ENCODE measurements at places on chromosomes 7 and 10. TPM values are rescaled to one million over a fixed set of nuclear protein-coding genes. Genes with fewer than 3 reads are reported as not detected.

GRCh38 chr7:137948083-137948844 lies 53.6 kb downstream of the CREB3L2 start:
- no peak for DNase-seq

DNA sequence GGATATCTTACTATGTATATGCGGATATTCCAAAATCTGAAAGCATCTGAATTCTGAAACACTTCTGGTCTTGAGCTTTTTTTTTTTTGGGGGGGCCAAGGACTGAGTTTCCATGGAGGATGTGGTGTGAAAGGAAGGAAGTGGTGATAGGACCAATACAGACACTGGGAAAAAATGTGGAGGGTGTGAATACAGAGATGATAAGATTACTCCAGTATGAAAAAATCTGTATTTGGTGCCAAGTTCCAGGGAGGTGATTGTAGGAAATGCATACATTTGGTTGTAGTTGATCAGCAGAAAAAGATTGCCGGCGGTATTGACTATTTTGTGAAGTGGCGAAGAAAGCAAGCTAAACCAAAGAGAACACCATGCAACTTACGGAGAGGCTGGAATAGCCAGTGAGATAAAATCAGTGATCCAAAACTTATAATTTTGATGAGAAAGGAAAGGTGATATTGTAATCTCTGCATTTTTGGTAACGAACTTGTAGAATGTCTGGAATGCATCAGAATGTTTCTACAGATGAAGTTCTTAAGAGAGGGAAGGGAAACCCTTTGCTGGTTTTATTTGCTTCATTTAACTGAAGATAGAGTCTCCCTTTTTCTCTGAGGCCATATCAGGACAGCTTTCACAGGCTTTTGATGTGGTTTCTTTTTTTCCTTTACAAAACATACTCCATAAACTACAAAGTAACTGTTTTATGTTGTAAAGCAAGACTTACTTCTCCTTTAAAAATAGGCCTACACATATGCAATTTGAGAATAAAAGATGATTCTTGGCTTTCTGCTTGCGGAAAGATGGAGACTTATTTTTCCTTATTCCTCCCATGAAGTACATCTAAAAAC lies 6.0 kb downstream of the WDR37 start:
- no peak for DNase-seq

DNA sequence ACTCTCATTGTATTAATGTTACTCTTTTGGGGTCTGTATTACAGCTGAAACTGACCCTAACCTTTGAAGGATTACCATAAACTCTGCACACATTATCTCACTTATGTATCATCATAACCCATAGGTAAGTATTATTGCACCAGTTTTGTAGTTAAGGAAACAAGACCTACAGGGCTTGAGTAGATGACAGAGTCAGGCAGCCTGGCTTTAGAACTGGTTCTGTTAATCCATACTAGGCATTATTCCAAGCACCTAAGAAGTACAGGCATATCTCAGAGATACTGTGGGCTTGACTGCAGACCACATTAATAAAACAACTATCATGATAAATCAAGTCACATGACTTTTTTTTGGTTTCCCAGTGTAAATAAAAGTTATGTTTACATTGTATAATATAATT lies 17.1 kb upstream of the AKR1B1 start:
- no peak for DNase-seq

- no peak for DNase-seq
Measured at GRCh38 chr7:102811942-102812678, 63.3 kb downstream of the FAM185A start.

DNA sequence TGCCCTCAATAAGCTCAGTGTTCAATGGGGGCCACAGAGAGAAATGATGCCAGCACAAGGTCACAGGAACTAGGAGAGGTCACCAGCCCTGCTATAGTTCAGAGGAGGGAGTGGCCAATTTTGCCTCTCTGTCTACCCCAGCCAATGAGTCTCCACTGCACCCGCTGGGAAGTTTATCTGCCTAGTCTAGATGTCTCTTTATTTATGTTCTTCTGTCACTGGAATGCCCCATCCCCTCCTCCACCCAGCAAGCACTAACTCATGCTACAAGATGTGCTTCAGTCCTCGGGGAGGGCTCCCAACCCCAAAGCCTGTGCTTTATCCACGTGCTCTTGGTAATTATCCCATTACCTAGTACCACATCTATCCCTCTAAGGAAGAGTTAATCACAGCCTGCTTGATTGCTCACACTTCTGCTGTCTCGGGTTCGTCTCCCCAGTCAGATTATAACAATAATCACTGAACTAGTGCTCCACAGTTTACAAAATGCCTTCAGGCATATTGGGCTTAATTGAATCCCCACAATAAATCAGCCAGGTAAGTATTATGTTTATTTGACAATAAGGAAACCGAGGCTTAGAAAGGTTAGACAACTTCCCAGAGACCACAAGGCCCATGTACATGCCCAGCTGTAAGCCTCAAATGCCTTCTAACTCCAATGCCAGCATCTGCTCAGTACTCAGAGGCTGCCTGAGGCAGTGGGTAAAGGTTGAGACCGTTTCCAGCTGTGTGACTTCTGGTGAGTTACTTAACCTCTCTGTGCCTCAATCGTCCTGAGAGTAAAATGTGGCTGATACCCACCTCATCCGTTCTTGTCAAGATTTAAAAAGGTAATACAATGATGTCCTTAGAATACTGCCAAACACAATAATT lies 3.9 kb downstream of the HIP1 start:
- no peak for DNase-seq

- DNase-seq, result no peak
Measured at GRCh38 chr7:69403169-69403568, 195.1 kb upstream of the AUTS2 start.

DNA sequence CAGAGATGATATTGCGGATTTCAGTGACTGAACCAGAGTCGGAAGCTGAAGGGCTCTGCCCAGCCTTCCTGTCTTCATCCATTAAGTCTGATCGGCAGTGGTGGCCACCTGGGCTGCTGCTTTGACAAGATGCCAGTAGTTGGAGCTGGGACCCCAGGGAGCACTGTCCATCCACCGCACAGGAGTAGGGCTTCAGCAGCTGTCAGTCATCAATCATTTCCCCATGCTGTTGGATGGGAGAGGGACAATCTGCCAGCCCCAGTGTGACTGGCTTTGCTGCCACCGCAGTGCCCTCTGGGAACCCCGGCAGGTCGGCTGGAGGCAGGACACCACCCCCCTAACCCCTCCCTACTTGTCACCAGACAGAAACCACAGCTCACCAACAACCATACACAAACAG lies 23.0 kb upstream of the GPR146 start:
- no peak for DNase-seq

GRCh38 chr7:51080622-51081269 lies 235.9 kb downstream of the COBL start:
- DNase-seq, result no peak

DNA sequence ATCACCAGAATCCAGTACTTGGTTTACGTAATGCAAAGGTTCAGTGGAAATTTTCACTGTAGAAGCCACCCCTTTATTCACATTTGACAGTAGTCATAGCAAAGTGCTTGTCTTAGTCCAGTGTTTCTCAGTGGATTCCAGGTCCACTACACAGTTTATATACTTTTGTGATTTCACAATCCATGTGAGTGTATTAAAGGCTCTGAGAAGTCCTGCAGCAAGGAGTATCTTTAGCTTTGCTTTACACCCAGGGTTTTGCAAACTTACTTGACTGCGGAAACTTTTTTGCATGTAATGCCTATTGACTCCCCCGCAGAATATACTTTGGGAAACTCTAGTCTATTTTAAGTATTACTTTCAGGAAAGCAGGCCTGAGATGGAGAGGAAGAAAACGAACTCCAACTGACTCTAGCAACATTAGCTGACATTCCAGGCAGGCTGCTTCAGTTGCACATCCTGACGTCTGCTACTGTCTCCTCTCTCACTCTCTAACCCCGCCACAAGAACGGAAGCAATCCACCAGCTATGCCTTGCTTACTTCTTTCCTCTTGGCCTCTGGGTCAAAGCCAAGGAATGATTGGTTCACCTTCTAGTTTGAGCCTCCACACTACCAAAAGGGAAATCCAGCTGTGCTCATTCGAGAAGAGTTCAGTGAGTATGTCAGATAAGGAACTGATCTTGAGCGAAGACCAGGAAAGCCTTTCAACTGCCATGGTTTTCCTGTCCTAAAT lies 6.2 kb downstream of the PLXNA4 start:
- DNase-seq, result no peak

GRCh38 chr10:61283066-61283465 lies 170.1 kb downstream of the TMEM26 start:
- DNase-seq, result no peak

EMX2 gene
- not detected for total RNA-seq

PRKCQ gene
- total RNA-seq, result 44.9 TPM

- no peak for DNase-seq
Measured at GRCh38 chr7:46009211-46009610, 88.1 kb upstream of the IGFBP3 start.

All from activated naive CD8-positive, alpha-beta T cell treated with anti-CD3 and anti-CD28 coated beads for 36 hours (primary cell).